ENCODE measurements at places on chromosomes 13 and 19.

DNA sequence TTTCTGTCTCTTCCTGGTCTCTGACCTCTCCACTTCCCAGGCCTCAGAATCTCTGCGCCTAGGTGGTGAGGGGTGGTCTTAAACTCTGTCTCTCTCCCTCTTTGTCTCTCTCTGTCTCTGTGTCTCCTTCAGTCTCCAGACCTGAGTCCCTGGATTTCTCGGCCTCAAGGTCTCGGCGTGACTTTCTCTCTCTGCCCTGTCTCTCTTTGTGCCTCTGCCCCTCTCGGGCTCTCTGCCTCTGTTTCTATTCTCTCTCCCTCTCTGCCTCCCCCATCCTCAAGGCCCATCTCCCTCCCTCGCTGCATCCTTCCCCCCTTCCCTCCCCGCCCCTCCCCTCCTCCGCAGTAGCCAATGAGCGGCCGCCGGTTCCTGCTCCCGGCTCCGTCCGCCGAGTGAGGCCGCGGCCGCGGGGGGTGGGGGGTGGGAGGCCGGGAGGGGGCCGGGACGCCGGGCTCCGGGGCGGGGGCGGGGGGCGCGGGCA lies at the start of gene CACNG7:
CACNG7 (plus strand) TSS at position 344 of the 481 bp plus-strand sequence. CDS start 3,554 bp downstream, outside the sequence.
- peaks cover 96% of the 10 kb centered on the region for H3K27me3 ChIP-seq
- peaks cover 17% of the 10 kb centered on the region for H3K4me1 ChIP-seq
- DNase-seq: no peak
- H3K27ac ChIP-seq: no peak within 1 kb of the TSS
- H3K4me3 ChIP-seq: peak within 1 kb of the TSS; percentile 34

DNA sequence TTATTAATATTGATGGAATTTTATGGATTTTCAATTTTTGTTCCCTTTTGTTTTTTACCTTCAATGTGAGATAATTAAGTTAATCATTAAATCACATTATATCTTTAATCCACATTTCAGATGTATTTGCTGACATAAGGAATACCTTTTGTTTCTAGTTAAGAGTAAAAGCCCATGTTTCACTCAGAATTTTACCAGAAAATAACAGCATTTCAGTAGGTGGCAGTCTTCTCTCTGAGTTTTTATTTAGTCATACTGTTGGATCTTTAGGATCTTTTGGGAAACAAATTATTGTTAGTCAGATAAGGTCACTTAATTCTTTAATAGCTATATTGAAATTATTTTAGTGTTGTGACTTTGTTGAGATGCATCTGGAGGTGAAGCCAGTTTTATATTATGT lies 67.9 kb downstream of the NDFIP2 start:
- peaks cover 9% of the 10 kb centered on the region for H3K4me1 ChIP-seq
- no peaks in the 10 kb centered on the region for H3K27me3 ChIP-seq
- DNase-seq: no peak
- H3K27ac ChIP-seq: no peak overlapping the region
- H3K36me3 ChIP-seq: no peaks in the 10 kb centered on the region

- peaks cover 2% of the 10 kb centered on the region for H3K36me3 ChIP-seq
- H3K27ac ChIP-seq: peak overlapping the region; percentile 98
- peak; percentile 43 for DNase-seq
- H3K27me3 ChIP-seq: no peaks in the 10 kb centered on the region
Measured at GRCh38 chr19:572743-573518, 535 bp downstream of the BSG start.

DNA sequence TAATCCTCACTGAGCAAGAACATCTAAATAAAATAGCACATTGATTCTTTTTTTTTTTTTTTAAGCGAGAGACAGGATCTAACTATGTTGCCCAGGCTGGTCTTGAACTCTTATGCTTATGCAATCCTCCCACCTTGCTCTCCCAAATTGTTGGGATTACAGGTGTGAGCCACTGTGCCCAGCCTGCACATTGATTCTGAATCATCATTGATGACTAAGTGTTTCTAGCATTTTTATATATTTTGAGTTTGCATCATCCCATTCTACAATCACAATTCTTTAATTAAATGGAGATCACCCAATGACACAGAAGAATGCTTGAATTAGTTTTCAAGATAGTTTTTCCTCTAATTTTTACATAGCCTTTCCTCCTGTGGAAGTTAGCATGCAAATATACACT lies 354.1 kb downstream of the KLF5 start:
- no peak overlapping the region for H3K27ac ChIP-seq
- H3K36me3 ChIP-seq: no peaks in the 10 kb centered on the region
- no peak for DNase-seq

DNA sequence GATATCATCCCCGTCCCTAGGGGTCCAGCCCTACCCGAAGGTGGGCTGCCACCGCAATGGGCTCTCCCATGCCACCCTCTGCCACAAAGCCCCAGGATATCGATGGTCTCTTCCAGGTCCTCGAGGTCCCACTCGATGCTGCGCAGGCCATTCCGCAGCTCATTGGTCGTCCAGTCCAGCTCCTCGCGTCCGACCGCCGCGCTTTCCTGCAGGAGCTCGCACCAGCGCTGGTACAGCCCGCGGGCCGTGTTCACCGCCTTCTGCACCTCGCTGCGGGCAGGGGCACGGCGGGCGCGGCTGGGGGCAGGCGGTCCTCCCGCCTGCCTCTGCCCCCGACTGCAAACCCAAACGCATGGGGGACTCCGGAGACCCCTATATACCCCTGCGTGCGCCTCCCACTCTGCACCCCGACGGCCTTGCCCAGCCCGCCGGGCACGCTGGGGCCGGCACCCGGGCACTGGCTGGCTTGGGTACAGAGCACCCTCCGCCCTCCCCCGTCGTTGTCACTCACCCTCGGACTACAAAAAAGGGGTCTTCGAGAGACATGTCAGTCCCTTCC lies 468 bp downstream of the STX10 start:
- H3K27ac ChIP-seq: peak overlapping the region; percentile 99
- H3K36me3 ChIP-seq: peaks cover 22% of the 10 kb centered on the region
- H3K4me3 ChIP-seq: peak overlapping the region; percentile 91
- no peaks in the 10 kb centered on the region for H3K27me3 ChIP-seq

- peak overlapping the region; percentile 96 for H3K27ac ChIP-seq
- no peaks in the 10 kb centered on the region for H3K27me3 ChIP-seq
- H3K4me3 ChIP-seq: peak overlapping the region; percentile 86
- DNase-seq: peak; percentile 59
- peaks cover 66% of the 10 kb centered on the region for H3K4me1 ChIP-seq
Measured at GRCh38 chr19:1408300-1409203, 1.2 kb downstream of the DAZAP1 start.

DNA sequence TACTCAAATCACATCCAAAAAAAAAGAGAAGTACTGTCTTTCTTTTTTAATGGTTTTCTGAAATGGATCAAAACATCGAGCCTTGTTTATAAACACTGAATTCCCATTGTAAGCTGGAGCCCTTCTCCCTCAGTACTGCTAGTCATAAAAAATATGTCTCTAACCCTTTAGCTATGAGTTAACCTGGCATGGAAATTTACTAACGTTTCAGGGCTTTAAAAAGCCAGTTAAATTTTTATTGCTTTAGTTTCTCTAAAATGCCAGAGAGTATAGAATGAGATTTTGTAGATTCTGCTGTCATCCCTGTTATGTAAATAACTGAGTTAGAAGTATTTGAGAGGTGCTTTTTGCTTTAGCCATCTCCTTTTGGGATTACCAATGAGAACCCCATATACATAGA lies 528.3 kb downstream of the EFNB2 start:
- H3K4me3 ChIP-seq: no peak overlapping the region
- no peaks in the 10 kb centered on the region for H3K36me3 ChIP-seq
- H3K27me3 ChIP-seq: no peaks in the 10 kb centered on the region
- no peak overlapping the region for H3K27ac ChIP-seq

All from left ventricle myocardium inferior (tissue), 1 donor.